RKO (cell line): ENCODE measurements at places on chromosomes 16 and 17.

GRCh38 chr16:67043420-67043819 is 14.5 kb downstream of the CBFB start:
- DNase-seq = no peak

DNA sequence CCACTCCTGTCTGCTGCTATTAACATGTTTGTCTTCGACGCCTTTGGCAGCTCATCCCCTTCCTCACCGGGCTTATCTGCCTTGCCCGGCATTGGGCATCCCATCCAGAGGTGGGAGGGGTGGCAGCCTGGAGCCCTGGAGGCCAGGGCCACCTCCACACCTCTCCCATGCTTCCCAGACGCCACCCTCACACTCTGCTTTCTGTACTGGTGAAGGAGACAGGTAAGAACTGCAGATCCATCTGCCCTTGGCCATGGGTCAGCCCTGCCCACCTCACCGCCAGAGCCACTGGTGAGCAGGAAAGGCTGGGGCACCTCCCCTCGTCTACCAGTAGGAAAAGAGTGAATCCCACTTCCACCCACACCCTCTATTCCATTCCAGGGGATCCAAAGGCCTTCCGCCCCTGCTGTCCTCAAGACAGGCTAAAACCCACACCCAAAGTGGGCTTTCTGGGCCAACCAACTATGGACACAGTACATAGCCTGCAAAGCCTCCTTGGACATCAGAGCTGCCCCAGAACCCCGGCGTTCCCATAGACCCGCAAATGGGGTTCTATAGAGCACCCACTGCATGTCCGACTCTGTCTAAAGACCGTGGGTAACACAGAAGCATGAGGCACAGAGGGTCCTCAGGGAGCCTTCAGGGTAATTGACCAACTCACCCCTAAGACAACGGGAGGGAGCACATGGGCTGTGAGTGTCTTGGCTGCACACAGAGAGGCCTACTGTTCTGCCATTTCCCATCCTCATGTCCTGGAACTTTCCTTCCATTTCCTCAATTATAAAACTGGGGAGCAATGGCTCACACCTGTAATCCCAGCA is 23.4 kb upstream of the RBFOX3 start:
- no peak for DNase-seq

- no peak for DNase-seq
Measured at GRCh38 chr16:81767987-81768592, 11.0 kb upstream of the PLCG2 start.

DNA sequence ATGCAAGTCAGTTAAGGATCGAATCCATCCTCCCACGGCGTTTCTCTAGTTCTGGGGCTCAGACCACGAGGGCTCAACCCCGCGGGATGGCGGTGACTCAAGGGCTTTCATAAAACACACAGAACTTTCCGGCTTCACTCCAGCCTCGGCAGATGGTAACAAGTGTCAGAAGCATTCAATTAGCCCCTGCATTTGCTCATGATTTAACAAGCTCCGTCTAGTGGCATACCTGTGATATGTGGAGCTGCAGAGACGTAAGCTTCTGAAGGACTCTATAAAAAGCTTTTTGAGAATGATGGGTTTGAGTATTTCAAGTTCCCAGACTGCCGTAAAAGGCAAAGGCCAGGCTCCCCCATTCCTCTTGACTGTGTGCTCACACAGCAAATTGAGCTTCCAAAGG is 91.3 kb upstream of the SEC14L1 start:
- DNase-seq = no peak

- DNase-seq = no peak
Measured at GRCh38 chr17:4588391-4588790, 4.1 kb downstream of the SMTNL2 start.

GRCh38 chr16:87371261-87371866 is 12.2 kb downstream of the FBXO31 start:
- DNase-seq = no peak
